ENCODE measurements at places on chromosomes 2 and 18.

DNA sequence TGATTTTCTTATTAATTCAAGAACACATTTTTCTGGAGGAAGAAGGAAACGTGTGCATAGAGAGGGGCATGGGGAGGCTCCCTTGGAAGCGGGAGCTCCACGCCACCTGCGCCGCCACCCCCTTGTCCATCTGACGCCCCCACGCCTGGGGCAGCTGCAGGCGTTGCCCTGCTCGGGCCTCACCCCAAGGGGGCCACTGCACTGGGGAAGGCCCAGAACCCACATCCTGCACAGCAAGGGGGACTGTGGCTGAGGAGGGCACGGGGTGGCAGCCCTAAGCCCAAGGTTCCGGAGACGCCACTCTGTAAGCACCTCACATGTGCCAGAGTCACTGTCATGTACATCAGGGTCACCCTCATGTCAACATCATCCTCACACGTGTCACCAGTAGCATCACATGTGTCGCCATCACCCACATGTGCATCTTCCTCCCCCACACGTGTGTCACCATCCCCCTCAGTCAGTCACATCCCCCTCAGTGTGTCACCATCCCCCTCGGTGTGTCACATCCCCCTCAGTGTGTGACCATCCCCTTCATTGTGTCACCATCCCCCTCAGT lies 486.7 kb upstream of the SALL3 start:
- no peak for DNase-seq

- no peak for DNase-seq
Observed at GRCh38 chr2:47488870-47489584, 86.1 kb downstream of the MSH2 start.

DNA sequence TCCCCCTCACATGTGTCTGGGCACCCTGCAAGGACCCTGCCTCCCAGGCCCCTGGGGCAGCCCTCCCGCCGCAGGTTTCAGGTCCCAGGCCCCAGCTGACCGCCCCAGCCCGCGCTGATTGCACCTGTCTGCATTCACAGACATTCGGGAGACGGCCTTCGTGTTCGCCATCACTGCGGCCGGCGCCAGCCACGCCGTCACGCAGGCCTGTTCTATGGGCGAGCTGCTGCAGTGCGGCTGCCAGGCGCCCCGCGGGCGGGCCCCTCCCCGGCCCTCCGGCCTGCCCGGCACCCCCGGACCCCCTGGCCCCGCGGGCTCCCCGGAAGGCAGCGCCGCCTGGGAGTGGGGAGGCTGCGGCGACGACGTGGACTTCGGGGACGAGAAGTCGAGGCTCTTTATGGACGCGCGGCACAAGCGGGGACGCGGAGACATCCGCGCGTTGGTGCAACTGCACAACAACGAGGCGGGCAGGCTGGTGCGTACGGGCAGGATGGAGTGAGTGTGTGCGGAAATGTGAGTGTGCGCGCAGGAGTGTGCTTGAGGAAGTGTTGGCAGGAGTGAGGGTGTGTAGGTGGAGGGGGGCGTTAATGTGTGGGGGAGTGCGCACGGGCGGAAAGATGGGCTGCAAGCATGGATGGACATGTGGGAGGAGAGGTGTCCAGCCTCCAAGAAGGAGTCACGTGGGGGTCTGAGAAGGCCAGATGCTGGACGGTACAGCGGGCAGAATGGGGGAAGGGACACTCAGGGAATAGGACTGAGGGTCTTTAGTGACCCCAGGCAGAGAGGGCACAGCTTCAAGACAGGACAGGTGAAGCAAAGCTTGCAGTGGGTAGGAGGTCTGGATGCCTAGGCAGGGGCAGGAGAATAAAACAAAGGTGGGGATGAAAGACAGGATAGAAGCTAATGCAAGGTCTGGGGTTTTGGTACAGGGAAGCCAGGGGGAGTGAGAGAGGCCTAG lies 9.0 kb upstream of the WNT10A start:
- no peak for DNase-seq

GRCh38 chr2:96815326-96816126 lies 542 bp upstream of the CNNM3 start:
- no peak for DNase-seq

DNA sequence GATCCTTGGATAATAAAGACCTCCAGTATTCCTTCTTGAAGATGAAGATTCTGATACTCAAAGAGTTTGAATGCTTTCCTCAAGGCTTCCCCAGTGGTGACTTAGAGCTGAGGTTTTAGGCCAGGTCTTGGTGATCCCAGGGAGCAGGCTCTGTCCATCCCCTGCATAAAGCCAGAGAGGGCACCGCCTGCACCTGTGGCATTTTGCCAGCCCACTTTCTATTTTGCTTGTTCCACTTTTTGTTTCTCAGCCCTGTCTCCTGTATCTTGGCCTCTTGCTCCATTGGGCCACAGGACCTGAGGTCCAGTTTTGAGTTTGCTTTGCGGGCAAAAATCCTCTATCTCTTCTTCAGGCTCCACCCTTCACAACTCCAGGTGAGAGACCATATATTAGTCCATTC lies 6.7 kb upstream of the SCYGR1 start:
- no peak for DNase-seq
